Stomach (tissue), 19 donors: ENCODE measurements at places on chromosomes 3 and 15. TPM values are rescaled to one million over a fixed set of nuclear protein-coding genes. Genes with fewer than 3 reads are reported as not detected.

CHRNA5 gene
- 1.2 TPM for total RNA-seq

SLC2A2 gene
- not detected for total RNA-seq

DUOXA2 gene
- total RNA-seq, result 119 TPM

TERC gene
- 369 TPM for total RNA-seq

CCRL2 gene
- total RNA-seq, result not detected
